ENCODE measurements at places on chromosomes 12 and 14. TPM values are rescaled to one million over a fixed set of nuclear protein-coding genes. Genes with fewer than 3 reads are reported as not detected.
A peak's percentile ranks its signal among the peaks of the same experiment; 100 is the strongest.

DNA sequence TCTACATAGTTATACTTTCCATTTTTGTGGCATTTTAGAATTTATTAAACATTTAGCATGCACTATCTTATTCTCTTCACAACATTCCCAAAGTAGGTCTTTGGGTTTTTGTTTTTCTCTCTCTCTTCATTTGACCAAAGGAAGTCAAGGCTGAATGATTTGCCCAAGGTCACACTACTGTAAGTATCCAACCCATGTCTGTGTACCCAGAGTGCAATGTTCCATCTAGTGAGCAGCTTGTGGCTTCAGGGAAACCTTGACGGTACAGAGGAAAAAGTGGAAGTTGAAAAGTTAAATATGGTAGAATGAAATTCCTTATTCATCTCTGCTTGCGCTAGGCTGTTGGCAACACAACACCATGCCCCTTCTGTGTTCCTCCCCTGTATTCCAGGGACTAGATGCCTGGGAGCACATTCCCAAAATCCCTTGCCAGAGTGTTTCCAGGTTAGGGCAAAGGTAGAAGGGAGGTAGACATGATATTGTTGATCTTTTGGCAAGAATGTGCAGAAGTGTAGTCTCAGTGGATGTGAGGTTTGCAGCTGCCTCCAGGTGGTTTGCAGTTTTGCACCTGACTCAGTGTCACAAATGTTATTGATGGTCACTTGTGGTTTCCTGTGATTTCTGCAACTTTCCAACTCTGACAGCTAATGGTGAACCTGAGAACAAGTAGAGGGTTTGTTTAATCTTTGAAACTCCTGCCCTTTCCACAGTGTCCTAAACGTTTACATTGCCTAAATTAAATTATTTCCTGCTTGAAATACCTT lies 196.7 kb downstream of the RMST start:
- DNase-seq = no peak
- H3K36me3 ChIP-seq = no peaks in the 10 kb centered on the region
- no peak overlapping the region for H3K27ac ChIP-seq
- no peaks in the 10 kb centered on the region for H3K4me1 ChIP-seq
- H3K4me3 ChIP-seq = no peak overlapping the region

GRCh38 chr12:107318806-107319532 lies 225.6 kb upstream of the CRY1 start:
- peak overlapping the region; percentile 97 for H3K4me3 ChIP-seq
- H3K27me3 ChIP-seq = peaks cover 75% of the 10 kb centered on the region
- H3K27ac ChIP-seq = peak overlapping the region; percentile 35
- peaks cover 18% of the 10 kb centered on the region for H3K4me1 ChIP-seq
- H3K36me3 ChIP-seq = no peaks in the 10 kb centered on the region

The SOAT2 gene
- total RNA-seq = 1.9 TPM

- no peak overlapping the region for H3K27ac ChIP-seq
- no peak overlapping the region for H3K4me3 ChIP-seq
- H3K4me1 ChIP-seq = peaks cover 21% of the 10 kb centered on the region
- H3K27me3 ChIP-seq = peaks cover 6% of the 10 kb centered on the region
Observed at GRCh38 chr14:74984236-74985027, 18.3 kb upstream of the EIF2B2 start.

The TMTC1 gene
- total RNA-seq = 48.7 TPM

DNA sequence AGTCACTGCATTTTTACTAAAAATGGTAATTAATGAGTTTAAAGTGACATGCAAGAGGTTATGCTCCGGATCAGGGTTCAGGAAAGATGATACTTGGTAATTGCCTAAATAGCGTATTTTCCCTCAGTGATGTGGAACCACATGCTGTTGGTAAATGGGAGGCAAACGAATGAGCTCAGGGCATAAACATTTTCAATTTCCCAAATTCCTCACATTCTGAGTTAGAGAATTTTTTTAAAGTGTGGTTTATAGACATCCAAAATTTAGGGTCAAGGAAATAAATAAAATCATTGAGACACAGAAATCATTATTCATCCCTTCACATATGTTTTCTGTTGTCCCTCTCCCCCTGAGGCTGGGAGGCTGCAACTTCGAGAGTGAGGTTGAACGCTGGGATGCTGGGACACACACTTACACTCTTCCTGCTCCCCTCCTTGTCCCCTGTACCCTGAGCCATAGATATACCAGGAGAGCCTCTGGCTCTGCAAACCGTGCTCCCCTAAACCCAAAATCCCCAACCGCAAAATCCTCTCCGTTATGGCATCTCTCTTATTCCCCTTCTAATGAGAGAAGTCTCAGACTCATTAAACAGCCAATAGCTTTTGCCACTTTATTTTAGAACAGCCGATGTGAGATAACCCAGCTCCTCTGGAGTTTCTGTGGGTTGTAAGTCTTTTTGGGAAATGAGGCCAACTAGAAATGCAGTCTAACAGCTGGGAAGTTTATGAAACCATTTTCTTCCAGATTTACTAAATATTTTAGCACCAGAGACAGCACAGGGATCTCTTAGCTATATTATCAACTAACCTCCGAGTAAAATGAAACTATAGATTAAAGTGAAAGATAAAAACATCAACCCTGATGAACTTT lies 21.4 kb upstream of the ADGRD1 start:
- H3K4me3 ChIP-seq = no peak overlapping the region
- H3K36me3 ChIP-seq = no peaks in the 10 kb centered on the region
- no peak for DNase-seq
- H3K27ac ChIP-seq = no peak overlapping the region

The CEBPE gene
- not detected for total RNA-seq

DNA sequence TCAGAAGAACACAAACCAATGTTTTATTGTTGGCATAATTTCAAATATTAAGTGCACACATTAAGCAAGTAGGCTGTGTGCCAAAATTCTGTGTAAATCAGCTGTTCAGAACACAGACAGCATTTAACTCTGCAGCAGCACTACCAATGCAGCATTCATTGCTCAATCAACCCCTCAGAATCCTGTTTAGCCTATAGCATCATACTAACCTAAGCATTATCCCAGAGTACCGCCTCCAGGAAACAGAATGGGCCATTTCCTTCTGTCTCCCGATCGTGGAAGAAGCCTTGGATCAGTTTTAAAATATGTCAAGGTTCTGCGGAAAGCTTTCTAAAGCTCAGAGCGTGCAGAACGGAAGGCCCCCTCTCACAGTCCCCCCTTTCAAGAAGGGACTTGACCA lies 3.3 kb downstream of the IL26 start:
- no peak overlapping the region for H3K27ac ChIP-seq
- no peak overlapping the region for H3K4me3 ChIP-seq

- H3K4me3 ChIP-seq = no peak overlapping the region
- no peaks in the 10 kb centered on the region for H3K27me3 ChIP-seq
- no peak overlapping the region for H3K27ac ChIP-seq
- peaks cover 23% of the 10 kb centered on the region for H3K4me1 ChIP-seq
Observed at GRCh38 chr12:45282411-45282810, 66.5 kb downstream of the ANO6 start.

- no peak overlapping the region for H3K27ac ChIP-seq
- no peaks in the 10 kb centered on the region for H3K4me1 ChIP-seq
- peaks cover 17% of the 10 kb centered on the region for H3K36me3 ChIP-seq
- H3K4me3 ChIP-seq = no peak overlapping the region
- DNase-seq = no peak
Observed at GRCh38 chr12:53710091-53710490, 17.2 kb downstream of the CALCOCO1 start.

DNA sequence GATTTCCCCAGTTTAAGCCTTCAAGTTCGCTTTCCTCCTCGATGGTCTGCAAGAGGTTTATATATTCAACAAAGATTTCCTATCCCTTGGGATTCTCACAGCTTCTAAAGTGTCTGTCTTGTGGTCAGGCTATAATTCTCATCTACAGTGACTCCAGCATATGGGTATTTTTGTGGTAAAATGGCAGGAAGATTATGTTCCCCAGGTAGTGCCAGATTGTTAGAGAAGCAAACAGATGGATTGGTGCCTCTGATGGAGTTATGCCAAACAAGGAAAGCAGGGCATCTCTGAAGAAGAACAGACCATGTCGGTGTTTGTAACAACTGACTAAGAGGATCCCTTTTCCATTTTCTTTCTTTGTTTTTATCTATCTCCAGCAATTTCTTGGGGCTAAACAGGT lies 5.5 kb upstream of the CCDC175 start:
- peaks cover 13% of the 10 kb centered on the region for H3K27me3 ChIP-seq
- no peaks in the 10 kb centered on the region for H3K36me3 ChIP-seq
- H3K4me1 ChIP-seq = peaks cover 4% of the 10 kb centered on the region
- no peak for DNase-seq
- H3K27ac ChIP-seq = no peak overlapping the region

- no peak for DNase-seq
- H3K4me3 ChIP-seq = peak overlapping the region; percentile 78
- H3K4me1 ChIP-seq = peaks cover 38% of the 10 kb centered on the region
- H3K27me3 ChIP-seq = peaks cover 4% of the 10 kb centered on the region
- peaks cover 5% of the 10 kb centered on the region for H3K36me3 ChIP-seq
Observed at GRCh38 chr14:74954232-74954946, 1.0 kb downstream of the PGF start.

- peaks cover 43% of the 10 kb centered on the region for H3K36me3 ChIP-seq
- peaks cover 37% of the 10 kb centered on the region for H3K4me1 ChIP-seq
- no peak for DNase-seq
Observed at GRCh38 chr14:30998100-30998706, 27.2 kb upstream of the AP4S1 start.

DNA sequence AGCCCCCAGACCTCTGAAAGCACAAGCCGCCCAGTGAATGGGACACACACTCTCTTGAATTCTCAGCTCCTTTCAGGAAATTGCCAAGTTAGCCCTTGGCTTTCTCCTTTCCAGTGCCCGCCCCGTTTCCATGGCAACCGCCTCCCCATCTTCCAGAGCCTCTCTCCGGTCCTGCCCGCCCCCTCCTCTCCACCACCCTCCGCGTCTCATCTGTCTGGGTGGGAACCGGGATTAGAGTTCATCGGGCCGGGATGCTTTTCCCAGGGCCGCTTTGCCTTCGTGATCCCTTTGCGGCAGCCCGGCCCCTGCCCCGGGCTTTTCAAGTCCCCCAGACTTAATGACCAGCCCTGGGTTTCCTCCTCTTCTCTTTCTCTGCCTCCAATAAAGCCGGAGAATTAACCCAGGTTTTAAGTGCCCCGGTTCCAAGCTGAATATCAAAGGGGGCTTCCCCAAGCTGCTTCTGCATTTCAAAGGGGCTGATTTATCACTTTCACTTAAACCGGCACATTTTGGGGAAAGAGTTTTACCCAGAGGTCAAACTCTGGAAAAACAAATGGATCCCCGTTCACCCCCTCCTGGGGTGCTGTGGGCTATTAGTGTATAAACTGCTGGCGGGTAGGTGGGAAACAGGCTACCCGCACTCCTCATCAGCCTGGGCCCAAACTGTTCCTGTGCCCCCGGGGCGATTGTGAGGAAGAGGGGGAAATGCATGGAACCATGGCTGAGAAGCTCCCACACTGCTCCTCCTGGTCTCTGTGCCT lies 101.7 kb downstream of the ZFP36L1 start:
- peak overlapping the region; percentile 41 for H3K27ac ChIP-seq
- H3K4me1 ChIP-seq = peaks cover 61% of the 10 kb centered on the region
- no peaks in the 10 kb centered on the region for H3K27me3 ChIP-seq

The CIROP gene
- 0.40 TPM for total RNA-seq

The NANOG gene
- total RNA-seq = not detected
